CD4-positive, alpha-beta T cell treated with Interleukin-1 beta for 1 hour (primary cell): ENCODE measurements at places on chromosomes 7 and 10.

GRCh38 chr10:43341450-43341849 lies 30.0 kb upstream of the FXYD4 start:
- no peak for DNase-seq

- no peak for DNase-seq
Observed at GRCh38 chr7:151334628-151335027, 7.0 kb upstream of the NUB1 start.

- DNase-seq = no peak
Observed at GRCh38 chr10:34998940-34999339, 91.2 kb downstream of the CUL2 start.

- DNase-seq = no peak
Observed at GRCh38 chr10:96556003-96556402, 30.8 kb downstream of the TM9SF3 start.

DNA sequence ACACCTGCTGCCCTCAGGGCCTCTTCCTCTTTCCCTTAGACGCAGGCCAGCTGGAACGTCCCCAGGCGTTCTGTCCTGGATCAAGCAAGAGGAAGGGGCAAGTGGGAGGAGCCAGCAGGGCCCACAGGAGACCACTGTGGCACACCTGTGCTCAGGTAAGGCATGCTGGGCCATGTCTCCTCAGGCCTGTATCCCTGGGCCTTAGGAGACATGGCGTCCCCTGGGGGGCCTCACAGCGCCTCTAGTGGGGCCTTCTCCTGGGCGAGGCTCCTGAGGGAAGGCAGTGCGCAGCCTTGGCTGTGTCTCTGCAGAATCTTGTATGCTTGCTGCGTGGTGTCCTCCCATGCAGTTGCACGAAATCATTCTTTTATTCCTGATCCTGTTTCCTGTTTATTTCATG lies 31.3 kb downstream of the ZNF783 start:
- no peak for DNase-seq

GRCh38 chr7:29248713-29249382 lies 54.3 kb downstream of the CHN2 start:
- no peak for DNase-seq

DNA sequence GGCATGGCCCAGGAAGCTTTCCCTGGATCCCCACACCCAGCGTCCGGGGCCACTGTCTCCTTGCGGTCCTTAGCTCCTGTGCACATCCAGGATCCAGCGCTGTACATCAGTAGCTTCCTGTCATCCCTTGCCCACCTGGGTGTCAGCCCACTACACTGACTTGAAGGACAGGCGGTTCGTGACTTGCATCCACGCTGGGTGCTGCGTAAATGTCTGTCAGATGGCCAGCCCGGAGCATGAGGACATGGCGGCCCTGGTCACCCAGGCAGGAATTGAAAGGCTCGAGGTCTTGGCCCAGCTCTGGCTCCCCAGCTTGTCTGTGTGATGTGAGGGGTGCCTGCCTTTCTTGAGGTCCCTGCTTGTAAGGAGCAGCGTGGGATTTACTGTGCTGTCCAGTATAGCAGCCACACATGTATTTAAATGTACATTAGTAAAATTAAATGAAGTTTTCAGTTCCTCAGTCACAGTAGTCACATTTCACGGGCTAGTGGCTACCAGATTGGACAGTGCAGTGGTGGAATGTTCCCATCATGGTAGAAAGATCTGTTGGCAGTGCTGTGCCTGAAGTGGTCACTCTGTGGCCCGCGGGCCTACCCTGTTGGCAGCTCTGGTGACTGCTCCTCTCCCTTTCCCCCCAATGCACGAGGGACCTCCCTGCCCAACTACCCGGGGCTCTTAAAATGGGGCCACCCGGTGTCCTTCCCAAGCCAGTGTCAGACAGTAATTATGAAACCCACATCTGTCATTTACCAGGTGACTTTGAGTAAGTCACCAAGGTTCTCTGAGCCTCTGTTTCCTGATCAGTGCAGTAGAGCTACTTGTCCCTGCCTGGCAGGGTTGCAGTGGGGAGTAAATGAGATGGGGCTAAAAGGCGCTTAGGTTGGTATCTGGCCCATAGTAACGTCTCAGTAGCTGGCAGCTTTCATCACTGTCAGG lies 97.8 kb upstream of the PPIF start:
- DNase-seq = no peak

DNA sequence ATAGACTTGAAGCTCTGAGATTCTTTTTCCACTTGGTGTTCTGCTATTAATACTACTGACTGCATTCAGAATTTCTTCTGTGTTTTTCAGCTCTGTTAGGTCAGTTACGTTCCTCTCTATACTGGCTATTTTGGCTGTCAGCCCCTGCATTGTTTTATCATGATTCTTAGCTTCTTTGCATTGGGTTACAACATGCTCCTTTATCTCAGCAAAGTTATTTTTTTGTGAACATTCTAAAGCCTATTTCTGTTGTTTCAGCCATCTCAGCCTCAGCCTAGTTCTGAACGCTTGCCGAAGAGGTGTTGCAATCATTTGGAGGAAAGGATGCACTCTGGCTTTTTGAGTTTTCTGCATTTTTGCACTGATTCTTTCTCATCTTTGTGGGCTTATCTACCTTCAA lies 201.5 kb upstream of the GNAI1 start:
- DNase-seq = no peak

DNA sequence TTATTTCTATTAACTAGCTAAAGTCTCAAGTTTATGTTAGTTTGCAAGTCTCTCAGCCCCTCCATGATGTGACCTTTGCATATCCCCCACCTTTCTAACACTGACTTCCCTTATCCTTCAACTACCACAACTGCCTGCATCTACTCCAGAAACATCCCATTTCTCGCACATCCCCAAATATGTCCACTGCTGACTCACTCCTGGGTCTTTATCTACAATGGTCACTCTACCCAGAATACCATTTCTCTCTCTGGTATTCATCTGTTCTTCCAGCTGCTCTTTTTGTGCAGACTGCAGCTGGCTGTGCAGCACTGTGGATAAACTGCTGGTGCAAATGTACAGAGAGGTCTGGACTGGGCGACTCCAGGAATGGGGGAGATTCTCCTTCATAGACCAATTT lies 32.7 kb upstream of the PRSS1 start:
- no peak for DNase-seq

- DNase-seq = no peak
Observed at GRCh38 chr10:84348447-84348846, 20.1 kb downstream of the CCSER2 start.

DNA sequence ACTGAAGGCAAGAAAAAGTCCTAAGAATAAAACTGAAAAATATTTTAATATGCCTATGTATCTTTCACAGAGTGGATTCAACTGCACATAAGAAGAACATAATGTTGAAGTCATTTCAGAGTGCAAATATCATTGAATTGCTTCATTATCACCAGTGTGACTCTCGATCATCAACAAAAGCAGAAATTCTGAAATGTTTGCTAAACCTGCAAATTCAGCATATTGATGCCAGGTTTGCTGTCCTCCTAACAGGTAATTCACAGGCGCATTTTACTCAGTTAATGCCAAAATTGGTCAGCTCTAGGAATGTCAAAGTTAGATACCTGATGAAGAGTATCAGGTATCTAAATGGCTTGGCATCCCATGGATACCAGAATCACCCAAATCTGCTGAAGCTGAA lies 52.0 kb downstream of the GDI2 start:
- DNase-seq = no peak

GRCh38 chr10:123704812-123705211 lies 38.7 kb downstream of the GPR26 start:
- DNase-seq = no peak

GRCh38 chr10:61901829-61902444 lies 438 bp downstream of the ARID5B start:
- DNase-seq = no peak

- no peak for DNase-seq
Observed at GRCh38 chr7:78635026-78635793, 818.3 kb downstream of the MAGI2 start.

DNA sequence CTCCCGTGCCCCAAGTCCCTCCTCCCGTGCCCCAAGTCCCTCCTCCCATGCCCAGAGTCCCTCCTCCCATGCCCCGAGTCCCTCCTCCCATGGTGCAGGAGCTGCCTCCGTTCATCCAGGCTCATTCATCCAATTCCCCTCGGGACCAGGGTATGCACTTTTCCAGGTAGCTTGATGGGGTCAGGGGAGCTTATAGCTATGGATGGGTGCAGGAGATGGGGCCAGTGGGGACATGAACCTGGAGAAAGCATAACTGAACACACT lies 201.3 kb downstream of the PTPRN2 start:
- no peak for DNase-seq

DNA sequence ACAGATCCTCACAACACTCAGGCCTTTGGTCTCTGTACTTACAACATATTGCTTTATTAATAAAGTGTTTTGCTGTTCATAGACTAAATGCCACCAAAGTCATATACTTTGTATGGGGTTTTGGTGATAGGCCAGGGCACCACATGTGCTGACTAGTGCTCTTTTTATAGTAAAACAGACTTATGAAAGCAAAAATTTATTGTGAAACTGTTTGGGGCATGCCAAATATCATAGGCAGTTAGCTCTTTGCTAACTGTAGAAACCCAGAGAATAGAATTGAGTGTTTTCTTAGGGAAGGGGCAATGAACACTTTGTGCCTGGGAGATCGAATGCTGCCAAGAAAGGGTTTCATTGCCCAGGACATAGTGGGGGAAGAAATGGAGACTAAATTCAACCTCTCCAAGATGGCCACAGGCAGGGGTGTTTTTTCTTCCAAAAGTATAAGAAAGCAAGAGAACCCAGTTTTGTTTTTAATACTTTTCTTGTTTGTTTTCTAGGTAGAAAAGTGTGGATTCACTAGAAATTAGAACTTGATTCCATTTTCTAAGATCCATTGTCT lies 142.7 kb downstream of the TRIL start:
- DNase-seq = no peak

- no peak for DNase-seq
Observed at GRCh38 chr7:151286148-151286547, 37.7 kb upstream of the SMARCD3 start.

GRCh38 chr10:119100434-119101238 lies 3.3 kb upstream of the DENND10 start:
- no peak for DNase-seq

DNA sequence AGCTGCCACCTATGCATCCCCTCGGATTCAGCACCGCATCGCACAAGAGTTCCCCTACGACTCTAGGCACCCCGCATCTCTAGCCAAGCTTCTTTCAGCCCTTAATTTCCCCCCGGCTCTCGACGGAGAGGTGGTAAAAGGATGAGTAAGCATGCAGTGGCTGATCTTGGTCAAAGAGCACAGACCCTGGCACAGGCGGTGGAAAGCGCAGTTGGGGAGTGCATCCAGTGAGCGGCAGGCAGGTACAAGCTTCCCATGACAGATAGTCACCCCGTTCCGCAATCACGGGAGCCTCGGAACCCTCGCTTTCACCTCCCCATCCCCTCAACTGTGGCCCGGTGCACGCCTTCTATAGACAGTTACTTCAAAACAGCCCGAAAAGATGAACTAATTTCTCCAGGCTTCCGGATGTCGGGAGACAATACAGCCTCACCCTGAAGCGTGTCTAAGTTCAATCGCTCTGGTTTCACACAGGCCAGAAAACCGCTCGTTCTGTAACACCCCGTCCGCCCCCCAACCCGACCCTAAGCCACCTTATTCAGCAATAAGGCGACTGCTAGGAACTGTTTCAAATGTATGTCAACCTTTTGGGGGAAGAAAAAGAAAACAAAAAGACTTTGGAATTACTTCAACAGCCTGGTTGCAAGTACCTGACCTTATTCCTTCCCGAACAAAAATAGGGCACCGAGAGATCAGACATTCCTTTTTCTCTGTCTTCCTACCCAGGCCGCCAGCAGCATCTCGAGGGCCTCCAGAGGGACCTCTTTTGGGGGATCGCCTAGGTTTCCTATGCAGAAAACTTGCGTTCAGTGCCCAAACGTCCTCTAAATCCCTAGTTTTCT lies 1.4 kb downstream of the RHEB start:
- peak; percentile 38 for DNase-seq

- DNase-seq = no peak
Observed at GRCh38 chr10:108465871-108466641, 1301.5 kb upstream of the SORCS1 start.

GRCh38 chr7:47581804-47582763 lies at the start of gene TNS3:
Gene TNS3, minus strand, starts transcription at chr7:47582111. Its CDS starts 142,475 bp downstream, at chr7:47439636.
- DNase-seq = no peak

DNA sequence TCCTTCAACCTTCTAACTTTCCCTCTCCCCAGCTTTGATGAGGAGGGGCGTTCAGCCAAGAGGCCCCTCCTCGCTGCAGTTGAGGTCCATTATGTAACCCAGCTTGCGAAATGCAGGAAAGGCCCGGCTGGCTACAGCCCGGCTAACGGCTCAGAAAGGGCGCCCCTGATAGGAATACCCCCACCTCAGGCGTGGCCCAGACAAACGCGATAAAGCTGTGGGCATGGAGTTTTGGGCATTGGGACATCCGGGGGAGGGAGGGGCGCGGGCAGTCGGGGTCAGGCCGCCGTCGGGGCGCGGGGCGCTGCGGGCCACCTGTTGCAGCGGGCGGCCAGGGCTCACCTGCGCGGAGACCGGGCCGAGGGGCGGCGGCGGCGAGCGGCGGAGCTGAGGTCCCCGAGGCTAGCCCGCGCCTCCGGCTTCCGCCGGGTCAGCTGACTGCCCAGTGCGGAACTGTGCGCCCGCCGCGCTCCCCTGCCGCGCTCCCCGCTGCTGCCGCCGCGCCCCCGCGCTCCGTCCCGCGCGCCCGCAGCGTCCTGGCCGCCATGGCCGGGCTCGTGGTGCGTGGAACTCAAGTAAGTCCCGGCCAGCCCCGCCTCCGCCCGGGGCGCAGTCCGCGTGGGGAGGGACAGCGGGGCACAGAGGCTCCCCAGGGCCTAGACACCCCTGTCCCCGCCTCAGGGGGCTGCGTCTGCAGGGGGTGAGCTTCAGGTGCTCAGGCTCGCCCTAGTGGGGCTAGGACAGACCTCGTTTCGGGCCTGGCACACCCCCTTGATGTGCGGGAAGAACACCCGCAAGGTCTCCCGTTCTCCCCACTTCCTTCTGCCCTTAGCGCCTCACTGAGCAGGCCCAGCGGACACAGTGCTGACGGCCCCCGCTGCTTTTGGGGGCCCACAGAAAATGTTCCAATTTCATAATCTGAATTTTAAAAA lies at the start of gene LRMDA:
Gene LRMDA (plus strand): TSS at position 445 of the 932 bp plus-strand sequence.
- DNase-seq = no peak

GRCh38 chr10:102235598-102235920 lies 5.8 kb downstream of the PITX3 start:
- no peak for DNase-seq

DNA sequence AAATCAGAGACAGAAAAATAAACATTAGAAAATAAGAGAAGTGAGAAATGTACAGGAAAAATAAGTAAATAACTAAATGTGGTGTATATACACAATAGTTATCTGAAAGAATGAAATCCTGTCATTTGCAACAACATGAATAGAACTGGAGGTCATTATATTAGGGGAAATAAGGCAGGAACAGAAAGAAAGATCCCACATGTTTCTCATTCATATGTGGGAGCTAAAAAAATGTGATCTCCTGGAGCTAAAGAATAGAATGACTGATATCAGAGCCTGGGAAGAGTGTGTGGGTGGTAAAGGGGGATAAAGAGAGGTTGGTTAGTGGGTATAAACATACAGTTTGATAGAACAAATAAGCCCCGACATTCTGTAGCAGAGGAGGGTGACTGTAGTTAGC lies 27.3 kb downstream of the PLXDC2 start:
- DNase-seq = no peak

- no peak for DNase-seq
Observed at GRCh38 chr7:33593611-33594010, 311.7 kb upstream of the BMPER start.
